ENCODE measurements at places on chromosomes 7 and 10. TPM values are rescaled to one million over a fixed set of nuclear protein-coding genes. Genes with fewer than 3 reads are reported as not detected.

DNA sequence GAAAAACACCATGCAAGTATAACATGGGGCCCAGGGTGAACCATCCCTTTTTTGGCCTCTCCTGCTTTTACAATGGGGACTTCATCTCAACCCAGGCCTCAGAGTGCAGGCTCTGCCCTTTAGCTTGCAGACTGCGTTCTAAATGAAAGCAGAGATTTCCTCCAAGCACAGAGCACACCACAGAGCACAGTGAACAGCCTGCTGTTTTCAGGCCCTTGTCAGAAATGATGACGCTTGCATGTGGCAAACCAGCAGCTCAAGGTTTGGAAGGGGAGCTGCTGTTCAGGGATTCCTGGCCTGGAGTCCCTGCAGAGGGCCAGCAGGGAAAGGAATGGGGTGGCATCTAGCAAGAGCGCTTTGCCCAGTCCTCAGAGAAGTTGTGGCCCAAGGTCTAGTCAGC, 167.3 kb upstream of the CDCA7L start:
- H3K4me1 ChIP-seq: peaks cover 12% of the 10 kb centered on the region
- no peak overlapping the region for H3K4me3 ChIP-seq
- no peak for DNase-seq
- H3K27ac ChIP-seq: no peak overlapping the region
- H3K27me3 ChIP-seq: no peaks in the 10 kb centered on the region

- DNase-seq: no peak
- H3K27me3 ChIP-seq: peaks cover 15% of the 10 kb centered on the region
- H3K36me3 ChIP-seq: no peaks in the 10 kb centered on the region
Observed at GRCh38 chr10:8061274-8062211, 7.1 kb downstream of the GATA3 start.

- H3K27me3 ChIP-seq: no peaks in the 10 kb centered on the region
- DNase-seq: no peak
- peaks cover 21% of the 10 kb centered on the region for H3K4me1 ChIP-seq
- H3K4me3 ChIP-seq: no peak overlapping the region
Observed at GRCh38 chr7:105878746-105879605, 2.6 kb upstream of the ATXN7L1 start.

DNA sequence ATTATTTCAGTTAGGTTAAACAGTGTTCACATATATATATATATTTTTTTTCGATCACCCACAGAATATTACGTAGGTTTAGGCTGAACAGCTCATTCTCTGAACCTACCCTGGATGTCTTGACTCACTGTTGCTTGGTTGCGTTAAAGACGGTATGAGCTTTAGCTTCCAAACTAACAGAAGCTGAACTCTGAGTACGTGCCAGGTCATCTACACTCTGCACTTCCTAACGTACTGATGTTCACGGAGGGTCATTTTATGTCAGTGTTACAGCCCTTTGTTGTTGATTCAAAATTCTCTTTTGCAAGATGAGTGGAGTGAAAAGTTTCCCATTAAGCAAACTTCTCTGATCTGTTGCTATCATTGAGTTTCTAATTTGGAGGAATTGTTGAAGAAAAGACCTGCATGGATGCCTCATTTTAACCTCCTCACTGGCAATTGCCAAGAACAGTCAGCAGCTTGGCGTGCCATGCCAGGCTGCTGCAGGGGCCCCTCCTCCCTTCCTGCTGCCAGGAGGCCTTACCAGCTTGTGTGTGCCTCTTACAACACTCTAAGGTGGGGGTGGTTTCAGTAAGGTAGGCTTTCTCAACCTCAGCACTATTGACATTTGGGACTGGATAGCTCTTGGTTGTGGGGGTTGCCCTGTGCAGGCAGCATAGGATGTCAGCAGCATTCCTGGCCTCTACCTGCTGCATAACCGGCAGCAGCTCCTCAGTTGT, 44.3 kb downstream of the INSYN2A start:
- no peaks in the 10 kb centered on the region for H3K4me1 ChIP-seq
- H3K27ac ChIP-seq: no peak overlapping the region
- no peaks in the 10 kb centered on the region for H3K27me3 ChIP-seq
- DNase-seq: peak; percentile 84
- no peak overlapping the region for H3K4me3 ChIP-seq
- H3K36me3 ChIP-seq: no peaks in the 10 kb centered on the region

DNA sequence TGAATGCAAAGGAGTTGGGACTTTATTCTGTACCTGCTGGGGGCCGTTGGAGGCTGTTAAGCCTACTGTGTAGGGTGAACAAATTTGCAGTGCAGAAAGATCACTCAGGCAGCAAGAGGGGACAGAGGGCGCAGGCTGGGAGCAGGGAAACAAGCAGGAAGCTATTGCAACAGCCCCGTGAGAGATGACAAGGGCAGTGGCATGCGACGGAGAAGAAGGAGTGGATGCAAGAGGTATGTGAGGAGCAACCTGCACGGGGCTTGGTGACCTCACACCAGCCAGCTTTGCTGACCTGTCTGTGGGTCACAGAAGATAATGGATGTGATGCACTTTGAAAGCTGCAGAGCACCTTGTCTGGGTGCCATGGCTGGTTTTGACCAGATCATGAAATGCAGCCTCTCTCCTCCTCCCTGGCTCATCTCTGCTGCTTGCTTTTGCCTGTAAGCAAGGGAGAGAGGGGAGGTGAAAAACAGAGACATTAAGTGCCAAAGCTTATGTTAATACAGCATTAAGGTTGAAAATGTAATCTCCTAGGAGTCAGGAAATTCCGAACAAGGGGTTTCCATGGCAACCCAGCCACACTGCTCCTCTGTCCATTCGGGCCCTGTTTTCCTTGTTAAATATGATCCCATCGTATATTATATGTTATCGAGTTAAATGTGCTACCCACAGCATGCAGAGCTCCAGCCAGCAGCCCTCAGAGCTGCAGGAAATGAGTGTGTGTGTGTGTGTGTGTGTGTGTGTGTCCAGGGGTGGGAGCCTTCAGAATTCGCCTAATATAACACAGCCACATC, 314.3 kb upstream of the ZMIZ1 start:
- H3K36me3 ChIP-seq: no peaks in the 10 kb centered on the region
- no peaks in the 10 kb centered on the region for H3K27me3 ChIP-seq
- no peak for DNase-seq

GRCh38 chr7:65250697-65251395, 122.8 kb upstream of the ZNF92 start:
- DNase-seq: no peak
- no peaks in the 10 kb centered on the region for H3K4me1 ChIP-seq
- H3K27me3 ChIP-seq: no peaks in the 10 kb centered on the region
- H3K36me3 ChIP-seq: no peaks in the 10 kb centered on the region

STN1 gene
- total RNA-seq: 65.0 TPM

DNA sequence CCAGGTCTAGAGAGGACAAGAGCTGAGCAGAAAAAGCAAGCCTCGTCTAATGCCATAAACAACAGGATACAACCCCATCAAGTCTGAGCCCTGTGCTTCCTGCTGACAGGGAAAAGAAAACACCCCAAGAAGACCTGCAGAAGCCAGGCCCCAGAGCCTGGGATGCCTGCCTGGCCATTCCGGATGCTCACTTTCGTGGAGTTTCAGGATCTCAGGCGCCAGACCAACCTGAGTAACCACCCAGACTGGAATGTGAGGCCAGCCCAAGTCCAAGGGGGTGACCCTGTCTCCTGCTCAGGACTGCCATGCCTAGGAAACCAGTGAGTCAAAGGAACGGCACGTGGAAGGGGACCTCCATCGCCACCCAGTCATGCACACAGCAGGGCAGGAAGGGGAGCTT, 74.3 kb downstream of the PLXNA4 start:
- H3K36me3 ChIP-seq: no peaks in the 10 kb centered on the region
- no peak for DNase-seq
- no peaks in the 10 kb centered on the region for H3K27me3 ChIP-seq
- no peaks in the 10 kb centered on the region for H3K4me1 ChIP-seq

CNPY1 gene
- total RNA-seq: not detected

PPP1R9A gene
- total RNA-seq: 17.7 TPM

DNA sequence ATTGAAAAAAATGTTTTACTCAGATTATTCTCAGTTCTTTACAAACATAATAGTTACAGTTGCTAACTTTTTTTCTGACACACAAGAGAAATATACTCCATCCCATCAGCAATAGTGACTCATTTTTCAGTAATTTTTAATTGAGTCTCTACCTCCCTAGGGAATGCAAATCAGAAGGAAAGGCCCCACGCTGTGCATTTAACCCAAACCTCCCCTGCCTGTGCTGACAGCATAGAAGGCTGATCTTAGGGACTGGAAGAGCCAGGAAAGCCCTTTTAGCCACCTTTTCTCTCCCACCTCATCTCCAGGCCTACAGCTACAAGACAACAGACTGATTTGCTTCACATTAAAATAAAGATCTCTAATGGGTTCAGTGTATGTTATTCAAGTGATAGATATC, 24.7 kb upstream of the PIK3CG start:
- no peaks in the 10 kb centered on the region for H3K27me3 ChIP-seq
- no peaks in the 10 kb centered on the region for H3K4me1 ChIP-seq
- no peak overlapping the region for H3K27ac ChIP-seq
- no peaks in the 10 kb centered on the region for H3K36me3 ChIP-seq

FZD8 gene
- 20.0 TPM for total RNA-seq

DNA sequence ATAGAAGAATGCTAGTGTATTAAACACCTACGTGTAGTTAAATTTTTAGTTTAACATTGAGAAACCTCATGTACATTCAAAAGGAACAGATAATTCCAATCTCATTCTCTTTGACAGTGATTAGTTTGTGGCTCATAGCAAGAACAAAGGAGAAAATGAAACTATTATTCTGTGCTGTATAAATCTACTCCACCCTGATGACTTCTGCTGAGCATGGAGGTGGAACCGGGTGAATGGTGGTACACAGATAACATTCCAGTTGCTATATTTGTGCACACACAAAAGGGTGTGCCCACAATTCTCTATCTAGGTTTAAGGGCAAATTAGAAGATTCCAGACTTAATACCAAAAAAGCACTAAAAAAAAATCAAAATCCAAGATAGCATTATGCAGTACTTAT, 17.0 kb upstream of the RALA start:
- H3K36me3 ChIP-seq: no peaks in the 10 kb centered on the region
- H3K4me1 ChIP-seq: peaks cover 18% of the 10 kb centered on the region
- H3K4me3 ChIP-seq: no peak overlapping the region
- H3K27me3 ChIP-seq: no peaks in the 10 kb centered on the region
- H3K27ac ChIP-seq: peak overlapping the region; percentile 53

KIF11 gene
- total RNA-seq: 2.1 TPM

GRCh38 chr10:115948465-115948864, 324.5 kb downstream of the GFRA1 start:
- H3K4me3 ChIP-seq: no peak overlapping the region
- no peak overlapping the region for H3K27ac ChIP-seq
- no peaks in the 10 kb centered on the region for H3K27me3 ChIP-seq
- H3K4me1 ChIP-seq: no peaks in the 10 kb centered on the region

GRCh38 chr7:38760226-38760625, 129.1 kb upstream of the AMPH start:
- no peak overlapping the region for H3K27ac ChIP-seq
- DNase-seq: no peak
- H3K36me3 ChIP-seq: peaks cover 50% of the 10 kb centered on the region
- no peak overlapping the region for H3K4me3 ChIP-seq
- no peaks in the 10 kb centered on the region for H3K27me3 ChIP-seq

DNA sequence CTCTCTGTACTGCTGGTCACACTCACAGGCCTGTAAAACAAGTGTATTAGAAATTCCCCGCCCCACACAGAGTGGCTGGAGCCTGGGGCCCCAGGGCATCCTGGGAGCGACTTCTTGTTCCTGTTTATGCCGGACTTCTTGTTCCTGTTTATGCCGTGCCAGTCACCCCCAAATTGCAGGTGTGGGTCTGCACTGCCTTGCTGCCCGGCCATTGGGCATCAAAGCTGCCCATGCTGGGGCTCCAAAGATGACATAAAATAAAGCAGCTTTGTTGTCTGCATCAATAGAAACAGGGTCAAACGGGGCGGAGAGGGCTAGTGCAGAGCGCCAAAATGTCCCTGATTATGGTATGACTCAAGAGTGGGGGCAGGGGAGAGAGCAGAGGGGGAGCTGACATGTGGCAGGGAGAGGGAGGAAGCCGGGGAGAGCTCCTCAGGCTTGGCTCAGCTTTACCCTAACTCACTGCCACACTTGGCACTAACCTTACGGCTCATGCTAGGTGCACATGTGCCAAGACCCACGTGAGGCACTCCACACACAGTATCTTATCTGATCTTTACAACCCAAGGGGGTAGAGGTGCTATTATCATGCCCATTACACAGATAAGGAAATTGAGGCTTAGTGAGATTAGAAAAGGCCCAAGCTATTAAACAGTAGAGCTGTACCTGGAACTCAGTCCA, 98.4 kb downstream of the PIP4K2A start:
- no peaks in the 10 kb centered on the region for H3K36me3 ChIP-seq
- no peaks in the 10 kb centered on the region for H3K27me3 ChIP-seq
- H3K4me1 ChIP-seq: peaks cover 52% of the 10 kb centered on the region
- H3K27ac ChIP-seq: peak overlapping the region; percentile 77
- peak overlapping the region; percentile 52 for H3K4me3 ChIP-seq

GRCh38 chr7:142445019-142445686, 187.3 kb upstream of the PRSS58 start:
- no peak for DNase-seq
- H3K4me3 ChIP-seq: no peak overlapping the region
- no peaks in the 10 kb centered on the region for H3K36me3 ChIP-seq
- peaks cover 3% of the 10 kb centered on the region for H3K4me1 ChIP-seq
- no peaks in the 10 kb centered on the region for H3K27me3 ChIP-seq

DNA sequence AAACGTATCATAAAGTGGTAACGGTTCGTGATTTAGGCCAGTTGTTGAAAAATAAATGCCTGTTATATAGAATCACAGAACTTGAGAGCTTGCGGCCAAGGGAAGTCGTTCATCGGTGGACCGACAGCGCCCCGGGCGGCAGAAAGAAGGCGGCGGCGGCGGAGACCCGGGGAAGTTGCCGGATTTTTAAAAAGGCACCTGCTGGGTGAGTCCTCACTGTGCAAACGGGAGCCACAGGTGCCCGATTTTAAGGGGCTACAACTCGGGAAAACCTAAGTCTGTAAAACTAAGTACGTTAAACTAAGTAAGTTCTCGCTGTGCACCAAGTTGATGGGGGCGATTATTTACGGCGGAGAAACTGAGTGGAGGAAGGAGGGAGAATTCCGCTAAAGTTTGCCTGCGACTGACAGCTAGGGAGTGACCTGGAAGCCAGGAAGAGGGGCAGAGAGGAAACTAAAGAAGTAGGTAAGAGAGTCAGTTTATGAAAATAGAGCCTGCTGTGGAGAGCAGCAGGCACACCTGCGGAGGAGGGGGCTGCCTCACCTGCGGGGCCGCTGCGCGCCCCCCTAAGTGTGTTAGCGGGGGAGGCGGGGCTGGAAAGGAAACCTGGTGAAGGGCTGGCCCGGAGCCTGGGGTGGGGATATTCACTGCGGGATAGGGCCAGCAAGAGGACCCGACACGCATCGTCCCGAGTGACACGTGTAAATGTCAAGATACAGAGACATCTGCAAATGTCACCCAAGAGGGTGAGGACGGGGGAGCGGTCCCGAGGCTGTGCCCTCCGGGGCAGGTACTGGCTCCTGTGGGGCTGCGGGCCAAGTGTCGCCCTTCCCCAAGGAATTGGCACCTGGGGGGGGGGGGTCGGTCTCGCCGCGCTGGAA, 996 bp downstream of the ADAM12 start:
- H3K4me1 ChIP-seq: peaks cover 21% of the 10 kb centered on the region
- peak; percentile 32 for DNase-seq
- H3K4me3 ChIP-seq: peak overlapping the region; percentile 37
- no peak overlapping the region for H3K27ac ChIP-seq

CHAT gene
- not detected for total RNA-seq

GRCh38 chr10:76086761-76087639, 655.6 kb downstream of the LRMDA start:
- H3K27ac ChIP-seq: no peak overlapping the region
- H3K27me3 ChIP-seq: no peaks in the 10 kb centered on the region
- peaks cover 6% of the 10 kb centered on the region for H3K4me1 ChIP-seq
- H3K4me3 ChIP-seq: no peak overlapping the region
- no peaks in the 10 kb centered on the region for H3K36me3 ChIP-seq

Data from upper lobe of left lung (tissue), 6 donors.